ENCODE measurements at places on chromosomes 5 and 9.
A peak's percentile ranks its signal among the peaks of the same experiment; 100 is the strongest.

DNA sequence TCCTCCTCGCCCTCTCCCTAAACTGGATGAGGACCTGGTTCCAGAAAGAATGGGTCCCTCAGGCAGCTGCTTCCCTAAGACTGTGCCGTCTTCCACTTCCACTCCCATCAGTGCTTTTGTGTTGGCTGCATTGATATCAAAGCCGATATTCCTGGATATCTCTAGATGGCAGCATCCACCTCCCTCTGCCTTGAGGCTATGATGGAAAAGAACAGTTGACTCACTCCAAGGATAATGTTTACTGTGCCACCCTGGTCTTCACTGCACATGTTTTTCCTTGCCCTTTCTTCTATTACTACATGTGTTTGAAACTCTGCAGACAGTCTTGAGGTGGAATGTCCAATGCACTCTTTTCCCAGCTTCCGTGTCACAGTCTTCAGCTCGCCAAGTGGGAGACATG is 211.6 kb downstream of the MAST4 start:
- DNase-seq = no peak

- DNase-seq = no peak
Measured at GRCh38 chr5:164115420-164115819, 610.0 kb downstream of the MAT2B start.

GRCh38 chr9:120625222-120625621 is 45.3 kb upstream of the CDK5RAP2 start:
- no peak for DNase-seq

- no peak for DNase-seq
Measured at GRCh38 chr5:10699987-10700386, 61.0 kb downstream of the DAP start.

- peak; percentile 73 for DNase-seq
Measured at GRCh38 chr9:72524820-72525540, 3.6 kb downstream of the TMC1 start.

DNA sequence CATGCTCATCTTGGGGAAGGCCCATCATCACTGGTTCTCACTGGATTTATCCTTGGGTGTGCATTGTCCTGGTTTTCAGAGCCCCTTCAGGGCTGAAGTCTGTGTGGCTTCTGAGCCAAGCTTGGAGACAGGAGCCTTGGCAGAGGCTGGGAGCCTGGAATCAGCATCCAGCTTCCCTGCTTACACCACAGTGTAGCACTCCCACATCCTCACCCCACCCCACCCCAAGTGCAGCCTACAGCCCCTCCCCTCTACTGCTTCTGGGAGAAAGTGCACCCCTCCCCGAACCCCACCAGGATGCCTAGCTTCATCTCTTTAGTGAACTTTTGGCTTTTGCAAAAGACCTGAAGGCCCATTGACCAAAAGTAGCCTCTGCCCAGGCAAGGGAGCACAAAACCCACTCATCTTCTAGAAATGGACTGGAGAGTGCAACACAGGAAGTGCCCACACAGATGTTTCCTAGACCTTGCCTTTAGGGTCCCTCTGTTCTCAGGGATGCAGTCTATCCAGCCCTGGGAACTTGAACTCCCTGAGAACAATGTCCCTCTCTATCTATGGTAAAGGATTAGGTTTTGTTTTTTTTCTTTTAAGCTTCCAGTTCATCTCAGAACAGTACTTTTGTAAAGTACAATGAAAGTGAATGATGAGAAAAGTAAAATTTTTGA is 189.7 kb downstream of the PALM2AKAP2 start:
- no peak for DNase-seq

GRCh38 chr9:86604741-86605140 is 250.5 kb upstream of the TUT7 start:
- DNase-seq = no peak

DNA sequence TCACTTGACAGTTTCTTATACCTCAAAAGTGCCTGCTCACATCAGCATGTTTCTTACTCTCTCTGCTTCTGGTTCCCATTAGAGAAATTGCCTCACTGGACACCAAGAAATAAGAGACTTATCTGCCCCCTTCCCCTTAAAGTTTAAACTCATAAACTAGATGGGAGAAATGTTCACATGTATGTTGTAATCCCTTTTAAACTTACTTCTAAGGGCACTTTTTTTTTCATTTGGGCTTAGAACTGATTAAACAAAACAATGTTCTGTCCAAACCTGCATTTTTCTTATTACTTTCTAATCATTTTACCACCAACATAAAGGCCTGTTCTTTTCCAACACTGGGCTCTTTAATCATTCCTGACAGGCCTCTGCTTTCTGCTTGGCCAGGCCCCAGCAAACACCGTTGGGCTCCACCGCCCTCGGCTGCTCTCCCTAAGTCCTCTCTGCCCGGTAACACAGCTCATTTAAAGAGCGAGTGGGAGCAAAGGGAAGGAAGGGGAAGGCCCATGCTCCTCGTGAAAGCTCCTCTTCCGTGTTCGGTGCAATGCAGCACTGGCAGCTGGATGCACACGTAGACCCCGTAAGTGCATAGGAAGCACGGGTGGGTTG is 53.4 kb downstream of the ROR2 start:
- no peak for DNase-seq

- no peak for DNase-seq
Measured at GRCh38 chr5:89437450-89438435, 554.8 kb upstream of the MEF2C start.
